ENCODE measurements at places on chromosomes 11 and 22. TPM values are rescaled to one million over a fixed set of nuclear protein-coding genes. Genes with fewer than 3 reads are reported as not detected.
A peak's percentile ranks its signal among the peaks of the same experiment; 100 is the strongest.

GRCh38 chr11:77071671-77072605 lies 5.2 kb downstream of the CAPN5 start:
- no peak for DNase-seq

DNA sequence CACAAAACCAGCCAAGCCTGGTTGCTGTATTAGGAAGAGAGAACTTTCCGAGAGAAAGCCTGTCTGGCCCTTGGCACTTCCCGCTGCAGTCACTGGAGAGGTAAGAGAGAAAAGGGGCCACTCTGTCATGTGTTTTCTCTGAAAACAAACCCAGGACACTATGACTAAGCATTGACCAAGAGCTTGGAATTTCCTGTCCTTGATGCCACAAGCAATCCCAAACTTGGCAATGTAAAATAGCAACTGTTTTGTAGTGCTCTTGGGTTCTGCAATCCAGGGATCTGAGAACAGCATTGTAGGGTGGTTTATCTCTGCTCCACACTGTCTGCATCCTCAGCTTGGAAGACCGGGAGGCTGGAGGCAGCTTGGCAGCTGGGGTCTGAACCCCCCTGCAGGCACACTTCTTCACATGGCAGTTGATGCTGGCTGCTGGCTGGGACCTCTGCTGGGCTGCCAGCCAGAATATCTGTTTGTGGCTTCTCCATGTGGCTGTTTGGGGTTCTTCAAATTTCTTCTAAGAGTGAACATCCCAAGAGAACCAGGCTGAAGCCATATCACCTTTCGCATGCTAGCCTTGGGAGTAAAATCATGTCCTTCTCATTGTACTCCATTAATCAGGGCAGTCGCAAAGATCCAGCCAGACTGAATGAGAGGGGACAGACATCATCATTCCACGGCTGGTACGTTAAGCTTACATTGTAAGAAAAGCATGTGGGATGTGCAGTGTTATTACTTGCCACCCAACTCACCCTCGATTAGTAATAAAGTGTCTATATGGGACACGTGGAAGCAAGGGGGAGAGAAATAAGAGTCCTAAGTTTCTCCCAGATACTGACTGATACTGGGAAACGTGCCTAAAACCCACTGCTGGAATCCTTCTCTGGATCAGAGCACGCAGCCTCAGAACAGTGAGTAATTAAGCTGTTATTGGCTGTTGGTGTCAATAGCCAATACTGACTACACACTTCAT lies 537.4 kb upstream of the B3GAT1 start:
- peak; percentile 66 for DNase-seq

DNA sequence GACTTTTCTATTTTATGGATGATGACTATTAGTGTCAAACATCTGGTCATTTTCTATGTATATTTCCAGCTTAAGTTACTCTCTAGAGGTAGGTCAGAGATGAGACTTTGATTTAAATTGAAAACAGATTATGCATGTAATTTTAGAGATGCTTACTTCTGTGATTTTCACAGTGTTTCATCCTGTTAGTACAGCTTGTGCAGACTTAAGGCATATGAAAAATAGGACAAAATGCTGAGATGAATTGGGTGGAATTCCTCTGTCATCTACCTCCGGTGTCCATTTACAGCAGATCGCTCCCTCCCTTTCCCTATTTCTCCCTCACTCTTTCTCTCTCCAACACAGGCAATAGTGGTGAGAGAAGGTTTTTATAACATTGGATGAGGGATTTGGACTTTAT lies 14.1 kb downstream of the JAM3 start:
- no peak for DNase-seq

DNA sequence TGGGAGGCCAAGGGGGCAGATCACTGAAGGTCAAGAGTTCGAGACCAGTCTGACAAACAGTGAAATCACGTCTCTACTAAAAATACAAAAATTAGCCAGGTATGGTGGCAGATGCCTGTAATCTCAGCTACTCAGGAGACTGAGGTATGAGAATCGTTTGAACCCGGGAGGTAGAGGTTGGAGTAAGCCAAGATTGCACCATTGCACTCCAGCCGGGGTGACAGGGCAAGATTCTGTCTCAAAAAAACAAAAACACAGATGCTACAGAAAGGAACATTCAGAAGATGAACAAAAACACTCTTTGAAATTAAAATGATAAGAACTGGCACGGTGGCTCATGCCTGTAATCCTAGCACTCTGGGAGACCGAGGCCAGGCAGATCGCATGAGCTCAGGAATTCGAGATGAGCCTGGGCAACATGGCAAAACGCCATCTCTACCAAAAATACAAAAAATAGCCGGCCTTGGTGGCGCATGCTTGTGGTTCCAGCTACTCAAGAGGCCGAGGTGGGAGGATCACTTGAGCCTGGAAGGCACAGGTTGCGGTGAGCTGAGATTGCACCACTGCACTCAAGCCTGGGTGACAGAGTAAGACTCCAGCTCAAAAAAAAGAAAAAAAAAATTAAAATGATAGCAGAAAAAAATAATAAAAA lies 8.5 kb downstream of the RAB6A start:
- no peak for DNase-seq

DERL3 gene
- total RNA-seq = not detected

Data from PC-3 (cell line).